Mucosa of gallbladder (tissue), 1 donor: ENCODE measurements at places on chromosomes 5 and 9. TPM values are rescaled to one million over a fixed set of nuclear protein-coding genes. Genes with fewer than 3 reads are reported as not detected.
A peak's percentile ranks its signal among the peaks of the same experiment; 100 is the strongest.

The FBP2 gene
- total RNA-seq = not detected

The ARHGAP26 gene
- 60.3 TPM for total RNA-seq

The PCDHA6 gene
- total RNA-seq = 2.0 TPM

The CDH9 gene
- total RNA-seq = not detected

The CCNI2 gene
- 8.4 TPM for total RNA-seq

The CDC20B gene
- 0.20 TPM for total RNA-seq

DNA sequence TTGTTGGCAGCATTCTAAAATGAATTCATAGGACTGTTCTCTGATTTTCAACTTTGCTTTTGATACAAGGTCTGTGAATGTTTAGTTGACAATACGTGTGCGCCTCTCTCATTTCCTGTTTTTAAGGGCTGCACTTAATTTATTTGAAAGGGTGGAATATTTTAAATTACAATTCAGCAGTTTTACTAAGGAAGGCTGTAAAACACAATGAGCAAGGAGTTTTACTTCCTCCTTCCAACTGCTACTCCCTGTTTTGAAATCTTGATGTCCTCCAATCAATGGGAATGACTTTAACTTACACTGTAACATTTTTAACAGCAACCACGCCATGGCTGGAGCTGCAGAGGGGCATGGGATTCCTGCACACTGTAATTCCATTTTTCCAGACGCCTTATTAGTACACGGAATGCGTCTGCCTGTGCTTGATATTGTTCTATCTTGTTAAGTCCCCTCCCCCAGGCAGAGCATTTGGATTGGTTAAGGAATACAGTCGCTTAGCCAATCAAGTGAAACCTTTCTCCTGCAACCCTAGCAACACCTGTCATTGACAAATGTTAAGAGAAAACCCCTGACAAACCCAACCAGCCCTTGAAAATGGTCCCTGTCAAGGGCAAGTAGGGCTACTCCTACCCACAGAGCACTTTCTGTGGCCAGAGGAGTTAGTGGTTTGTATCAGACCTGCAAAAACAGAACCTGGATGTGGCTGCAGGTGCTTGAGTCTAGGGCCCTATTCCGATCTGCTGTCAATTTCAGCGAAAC is 12.5 kb upstream of the ZSWIM6 start:
- DNase-seq = peak; percentile 44

- DNase-seq = no peak
These were observed 11.6 kb upstream of the FBP1 start for GRCh38 chr9:94650949-94651348.

- no peak for DNase-seq
These were observed 135.8 kb downstream of the TLE4 start for GRCh38 chr9:79707589-79707988.

DNA sequence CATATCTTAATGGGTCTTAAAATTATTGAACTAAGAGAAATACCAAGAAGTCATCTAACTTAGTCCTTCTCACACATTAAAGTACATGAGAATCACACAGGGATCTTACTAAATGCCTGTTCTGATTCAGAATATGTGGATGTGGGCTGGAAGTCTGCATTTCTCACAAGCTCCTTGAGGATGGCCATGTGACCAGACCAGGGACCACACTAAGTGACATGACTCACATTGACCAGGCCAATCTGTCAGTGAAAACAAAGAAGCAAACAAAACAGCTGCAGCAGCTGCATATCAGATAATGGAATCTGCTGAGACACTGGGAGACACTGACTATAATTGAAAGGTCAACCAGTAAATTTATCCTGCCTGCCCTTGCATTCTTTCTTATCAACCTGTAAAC is 110.5 kb downstream of the ADAMTS12 start:
- DNase-seq = no peak

GRCh38 chr5:40904205-40904993 is 4.9 kb upstream of the C7 start:
- peak; percentile 79 for DNase-seq

DNA sequence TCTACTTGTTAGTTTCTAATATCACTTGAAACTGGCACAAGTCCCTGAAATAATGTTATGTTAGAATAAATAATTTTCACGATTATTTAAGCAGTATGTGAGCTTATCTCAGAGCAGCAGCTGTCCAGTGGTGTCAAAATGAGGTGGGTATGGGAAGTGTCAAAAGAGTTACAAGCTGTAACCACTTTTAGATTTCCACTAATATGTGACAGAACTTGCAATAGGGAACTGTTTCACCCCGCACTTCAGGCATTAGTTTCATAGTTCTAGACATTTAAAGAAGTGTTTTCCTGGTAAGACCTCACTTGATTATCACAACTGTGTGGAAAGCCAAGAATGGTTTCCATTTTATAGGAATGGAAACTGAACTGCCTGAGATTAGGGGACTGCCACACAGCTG is 2.9 kb upstream of the ISCA1 start:
- no peak for DNase-seq

- DNase-seq = no peak
These were observed 1.7 kb upstream of the NTMT1 start for GRCh38 chr9:129624168-129624759.

- no peak for DNase-seq
These were observed 131.2 kb downstream of the SPOCK1 start for GRCh38 chr5:137367951-137368350.
